Amygdala (tissue), 56 donors: ENCODE measurements at places on chromosomes 6 and 20.

- no peak for DNase-seq
Observed at GRCh38 chr20:11267131-11267761, 593.4 kb upstream of the JAG1 start.

DNA sequence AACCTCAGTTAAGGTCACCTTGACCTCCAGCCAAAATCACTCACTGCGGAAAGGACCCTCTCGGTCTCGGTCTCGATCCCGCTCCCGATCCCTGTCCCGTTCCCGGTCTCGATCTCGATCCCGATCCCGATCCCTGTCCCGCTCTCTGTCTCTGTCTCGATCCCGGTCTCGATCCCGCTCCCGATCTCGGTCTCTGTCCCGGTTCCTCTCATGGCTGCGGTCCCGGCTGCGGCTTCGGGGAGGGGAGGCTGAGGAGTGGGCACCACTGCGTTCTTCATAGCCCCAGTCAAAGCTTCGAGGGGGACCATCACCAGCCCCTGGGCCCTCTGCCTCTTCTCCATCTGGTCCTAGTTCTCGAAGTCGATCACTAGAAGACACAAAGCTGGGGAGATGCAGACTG lies 4.3 kb downstream of the NELFE start:
- no peak for DNase-seq

DNA sequence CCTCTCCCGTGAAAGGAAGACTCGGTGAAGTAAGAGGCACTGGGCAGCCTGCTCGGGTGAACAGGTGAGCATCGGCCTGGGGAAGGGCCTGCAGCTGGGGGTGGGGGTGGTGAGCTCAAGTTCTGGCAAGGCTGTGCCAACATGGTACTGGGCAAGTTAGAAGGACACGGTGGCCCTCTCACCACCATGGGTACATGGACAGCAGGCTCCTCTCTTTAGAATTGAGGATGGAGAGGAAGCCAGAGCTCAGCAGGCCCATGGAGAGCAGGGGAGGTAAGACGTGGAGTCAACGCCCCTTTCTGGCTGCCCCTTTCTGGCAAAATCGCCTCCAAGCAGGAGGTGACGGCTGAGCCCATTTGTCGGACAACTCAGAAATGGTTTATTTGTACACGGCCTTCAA lies 135.6 kb downstream of the ANKRD60 start:
- no peak for DNase-seq

GRCh38 chr6:106495014-106495413 lies 134.3 kb downstream of the RTN4IP1 start:
- no peak for DNase-seq
